ENCODE measurements at places on chromosomes 4 and X. TPM values are rescaled to one million over a fixed set of nuclear protein-coding genes. Genes with fewer than 3 reads are reported as not detected.

The DRP2 gene
- total RNA-seq, result 0.13 TPM

The KLF3 gene
- 17.7 TPM for total RNA-seq

The FAM184B gene
- total RNA-seq, result not detected

The BBS12 gene
- 4.3 TPM for total RNA-seq

The C1QTNF7 gene
- total RNA-seq, result not detected

The MAP3K15 gene
- 0.13 TPM for total RNA-seq

The APLN gene
- 224 TPM for total RNA-seq

The RRH gene
- total RNA-seq, result 0.07 TPM

The BMP2K gene
- total RNA-seq, result 32.2 TPM

The SLIT2 gene
- total RNA-seq, result 10.1 TPM

The PCDH18 gene
- 0.21 TPM for total RNA-seq

The GASK1B gene
- 84.3 TPM for total RNA-seq

The GABRB1 gene
- total RNA-seq, result not detected

The LEF1 gene
- total RNA-seq, result not detected

The PABPC4L gene
- 0.13 TPM for total RNA-seq

The CSN1S1 gene
- not detected for total RNA-seq

The MYOZ2 gene
- 0.20 TPM for total RNA-seq

The XG gene
- total RNA-seq, result 0.60 TPM

The CENPVL1 gene
- not detected for total RNA-seq

The NOX1 gene
- total RNA-seq, result not detected

The VCX2 gene
- not detected for total RNA-seq

The PIR gene
- 141 TPM for total RNA-seq

The LRPAP1 gene
- 145 TPM for total RNA-seq

The FAM9C gene
- total RNA-seq, result not detected

The UGT2B17 gene
- total RNA-seq, result not detected

The ABLIM2 gene
- total RNA-seq, result 1.1 TPM

The PDCL2 gene
- not detected for total RNA-seq

The RTL9 gene
- not detected for total RNA-seq

The SLC9B1 gene
- total RNA-seq, result 0.59 TPM

The TAF7L gene
- total RNA-seq, result 1.2 TPM

All from pulmonary artery endothelial cell (primary cell).